ENCODE measurements at places on chromosomes 3 and 15.

GRCh38 chr3:52509753-52510328 is 14.7 kb downstream of the STAB1 start:
- no peak for DNase-seq

DNA sequence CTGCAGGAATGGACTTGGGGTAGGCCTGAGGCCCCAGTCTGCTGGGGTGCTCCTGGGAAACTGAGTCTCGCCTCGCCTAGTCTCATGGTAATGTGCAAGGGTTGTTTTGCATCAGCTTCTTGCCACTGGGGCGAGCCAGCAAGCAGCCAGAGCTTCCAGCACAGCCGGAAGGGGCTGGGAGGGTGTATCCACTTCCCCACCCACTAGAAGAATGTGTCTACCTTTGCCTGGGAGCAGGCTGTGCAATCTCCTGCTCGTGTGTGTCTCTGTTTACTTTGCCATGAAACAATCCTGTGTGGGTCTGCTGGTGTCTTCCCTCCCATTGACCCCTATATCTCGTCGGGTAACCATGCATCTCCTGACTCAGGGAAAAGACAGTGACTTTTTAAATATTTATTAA is 21.8 kb upstream of the ERICH6 start:
- DNase-seq: no peak

GRCh38 chr3:67416703-67417102 is 237.7 kb downstream of the SUCLG2 start:
- no peak for DNase-seq

DNA sequence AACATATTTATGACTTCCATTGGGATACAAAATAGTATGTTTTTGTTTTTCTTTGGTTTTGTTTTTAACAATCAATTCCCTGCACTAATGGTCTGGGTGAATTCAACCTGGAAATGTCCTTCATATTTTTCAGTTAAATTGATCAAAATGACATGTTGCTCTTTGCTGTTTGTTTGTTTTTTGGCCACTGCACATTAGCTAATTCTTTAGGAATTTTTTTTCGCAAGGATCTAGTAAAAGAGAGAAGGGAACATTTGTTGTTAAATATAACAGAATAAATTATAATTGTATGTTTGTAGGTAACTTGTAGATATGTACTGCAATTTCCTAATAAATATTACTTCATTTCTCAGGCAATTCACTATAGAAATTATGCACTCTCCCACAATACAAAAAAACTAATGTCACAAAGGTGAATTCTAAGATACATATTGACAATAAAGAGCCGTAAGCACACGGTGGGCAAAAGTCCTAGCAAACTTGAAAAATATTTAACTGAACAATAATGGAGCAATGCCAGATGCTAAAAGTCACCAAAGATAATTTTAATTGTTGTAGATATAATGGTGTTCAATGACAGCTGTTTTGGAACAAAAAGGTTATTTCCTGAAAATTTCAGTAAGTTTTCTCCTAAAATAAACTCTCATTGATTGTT is 21.4 kb upstream of the PPARG start:
- DNase-seq: no peak

GRCh38 chr3:72163809-72164634 is 379.1 kb upstream of the PROK2 start:
- DNase-seq: no peak

DNA sequence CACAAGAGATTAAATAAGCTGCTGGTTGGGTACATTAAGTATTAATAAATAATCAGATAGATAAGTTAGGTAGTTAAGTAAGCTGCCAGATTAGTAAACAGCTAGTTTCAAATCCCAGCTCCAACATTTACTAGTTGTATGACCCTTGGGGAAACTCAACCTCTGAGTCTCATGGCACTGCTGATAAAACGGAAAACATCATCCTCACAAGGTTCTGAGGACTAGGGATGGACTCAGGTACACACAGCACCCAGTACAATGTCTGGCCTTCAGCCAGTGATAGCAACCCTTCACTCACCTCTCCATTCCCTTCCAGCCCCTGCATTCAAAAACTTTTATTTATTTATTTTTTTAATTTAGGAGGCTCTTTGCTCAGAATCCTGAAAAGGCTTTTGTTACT is 32.3 kb downstream of the B3GNT5 start:
- no peak for DNase-seq

GRCh38 chr3:189927975-189928895 is 192.5 kb downstream of the P3H2 start:
- DNase-seq: no peak

DNA sequence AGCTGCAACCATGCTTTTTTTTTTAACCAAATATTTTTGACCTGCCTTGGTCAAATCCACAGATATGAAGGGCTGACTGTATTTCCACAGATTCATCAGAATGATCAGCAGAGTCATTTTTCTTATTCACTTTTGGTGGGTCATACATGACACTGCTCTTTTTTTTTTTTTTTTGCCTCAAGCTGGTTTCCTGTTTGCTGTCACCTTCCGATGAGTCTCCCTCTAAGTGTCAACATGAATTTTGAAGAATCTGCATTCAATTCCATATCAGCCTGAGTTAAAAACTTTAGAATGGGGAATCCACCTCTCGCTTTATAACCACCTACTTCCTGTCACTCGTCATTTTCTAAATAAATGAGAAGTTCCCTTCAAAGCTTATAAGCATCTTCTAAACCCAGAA is 2.2 kb upstream of the SLC12A8 start:
- DNase-seq: no peak

GRCh38 chr15:64865998-64866520 is 24.3 kb downstream of the PLEKHO2 start:
- no peak for DNase-seq

DNA sequence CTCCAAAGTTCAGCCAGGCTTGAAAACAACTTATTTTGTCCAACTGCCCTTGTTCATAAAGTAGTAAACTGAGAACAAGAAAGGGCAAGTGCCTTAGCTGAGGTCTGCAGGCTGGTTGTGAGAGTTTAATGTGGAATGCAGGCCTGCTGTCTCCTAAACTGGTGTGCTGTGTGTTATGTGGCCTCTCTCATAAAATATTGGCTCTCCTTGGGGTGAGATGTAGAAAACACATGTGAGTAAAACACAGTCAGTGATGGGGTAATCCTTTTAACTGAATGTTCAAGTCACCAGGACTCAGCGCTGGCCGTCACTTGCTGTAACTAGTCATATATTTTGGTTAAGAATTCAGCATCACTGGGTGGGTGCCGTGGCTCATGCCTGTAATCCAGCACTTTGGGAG is 7.1 kb upstream of the ST6GAL1 start:
- DNase-seq: no peak

DNA sequence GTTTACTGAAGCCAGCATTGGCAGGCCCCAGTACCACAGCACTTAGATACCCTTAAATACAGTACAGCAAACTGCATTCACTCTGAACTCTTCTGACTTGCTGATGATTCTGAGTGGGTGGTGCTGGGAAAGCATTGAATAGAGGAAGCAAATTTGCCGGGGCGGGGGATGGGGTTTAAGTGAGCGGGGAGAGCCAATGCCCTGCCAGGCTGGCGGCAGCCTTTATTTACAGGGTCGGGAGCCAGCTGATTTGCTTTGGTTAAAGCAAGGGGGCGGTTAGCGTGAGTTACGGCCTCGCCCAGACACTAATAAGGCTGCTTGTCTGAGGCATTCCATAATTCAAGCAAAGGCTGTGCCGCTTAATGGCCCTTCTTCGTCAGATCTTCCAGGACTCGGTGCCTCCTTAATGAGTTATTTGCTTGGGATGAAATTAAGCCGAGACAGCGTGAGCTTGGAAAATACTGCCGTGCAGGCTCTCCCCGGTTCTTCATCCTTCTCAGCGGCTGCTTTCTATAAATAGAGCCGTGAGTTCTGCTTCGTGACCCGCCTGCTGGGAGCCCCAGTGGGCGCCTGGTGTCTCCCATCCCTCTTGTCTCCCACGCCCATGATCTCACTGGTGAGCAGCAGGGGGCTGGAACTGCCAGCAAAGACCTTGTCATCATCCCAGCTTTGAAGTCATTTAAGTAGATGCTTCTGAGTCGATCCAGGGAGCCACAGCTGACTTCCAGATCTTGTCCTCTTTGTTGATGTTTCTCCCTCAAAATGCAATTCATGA is 25.8 kb downstream of the SPSB4 start:
- DNase-seq: peak; percentile 15

GRCh38 chr3:121995161-121996137 is 26.6 kb downstream of the ILDR1 start:
- DNase-seq: no peak

GRCh38 chr15:55820043-55820442 is 77.1 kb upstream of the PRTG start:
- DNase-seq: no peak

DNA sequence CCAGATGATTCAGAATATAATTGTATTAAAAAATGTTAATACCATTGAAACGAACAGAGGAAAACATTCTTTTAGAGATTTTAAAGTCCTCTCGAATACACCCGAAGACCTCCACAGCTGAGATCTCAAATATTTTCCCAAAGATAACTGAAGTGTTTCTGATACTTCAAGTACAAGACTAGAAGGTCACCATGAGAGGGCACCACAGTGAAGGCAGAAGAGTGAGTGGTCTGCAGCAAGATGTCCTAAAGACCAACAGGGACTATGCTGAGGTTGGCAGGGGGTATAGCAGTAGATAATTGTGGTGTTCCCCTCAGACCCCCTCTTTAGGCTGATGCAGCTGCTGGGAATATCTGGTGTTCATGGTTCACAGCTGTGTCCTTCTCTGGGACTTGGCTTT is 156.5 kb downstream of the PDCD6IP start:
- DNase-seq: no peak

Data from NCI-H187 (cell line).